ENCODE measurements at places on chromosomes 5 and 9. TPM values are rescaled to one million over a fixed set of nuclear protein-coding genes. Genes with fewer than 3 reads are reported as not detected.

DNA sequence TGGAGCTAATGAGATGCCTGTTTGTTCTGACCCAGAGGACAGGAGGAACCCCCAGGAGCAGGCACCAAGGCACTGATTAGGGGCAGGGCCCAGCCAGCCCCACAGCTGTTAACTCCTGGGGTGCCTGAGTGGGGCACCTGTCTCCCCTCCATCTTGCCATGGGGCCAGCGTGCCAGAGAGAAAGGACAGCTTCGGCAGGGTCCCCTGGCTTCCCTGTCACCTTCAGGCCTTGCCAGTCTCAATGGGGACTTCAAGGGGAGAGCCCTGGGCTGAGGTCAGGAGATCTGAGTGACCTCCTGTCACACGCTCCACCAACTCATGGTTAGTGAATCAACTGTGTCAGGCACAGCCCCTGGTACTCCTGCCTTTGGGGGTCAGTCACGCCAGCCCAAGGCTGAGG is 152.7 kb upstream of the MVB12B start:
- peak; percentile 72 for DNase-seq

- no peak for DNase-seq
These were observed 3.0 kb upstream of the TUBB4B start for GRCh38 chr9:137237759-137238726.

- DNase-seq: no peak
These were observed 207.1 kb downstream of the VPS13A start for GRCh38 chr9:77384406-77384805.

DNA sequence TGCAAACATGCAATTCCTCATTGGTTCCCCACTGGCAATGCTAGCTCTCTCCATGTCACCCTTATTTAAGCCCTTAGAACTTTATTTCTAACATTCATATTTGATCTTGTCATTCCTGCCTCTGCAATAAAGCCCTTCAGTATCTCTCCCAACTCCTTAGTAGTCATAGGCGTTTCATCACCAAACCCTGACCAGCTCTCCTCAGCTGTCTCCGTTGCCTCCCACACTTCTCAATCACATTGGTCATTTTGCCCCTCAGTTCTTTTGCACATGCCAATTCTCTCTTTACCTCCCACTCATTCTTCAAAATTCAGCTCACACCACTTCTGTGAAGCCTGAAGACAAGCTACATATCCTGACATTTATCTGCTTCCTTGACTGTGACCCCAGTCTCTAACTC is 2.8 kb upstream of the RUSC2 start:
- DNase-seq: no peak

DNA sequence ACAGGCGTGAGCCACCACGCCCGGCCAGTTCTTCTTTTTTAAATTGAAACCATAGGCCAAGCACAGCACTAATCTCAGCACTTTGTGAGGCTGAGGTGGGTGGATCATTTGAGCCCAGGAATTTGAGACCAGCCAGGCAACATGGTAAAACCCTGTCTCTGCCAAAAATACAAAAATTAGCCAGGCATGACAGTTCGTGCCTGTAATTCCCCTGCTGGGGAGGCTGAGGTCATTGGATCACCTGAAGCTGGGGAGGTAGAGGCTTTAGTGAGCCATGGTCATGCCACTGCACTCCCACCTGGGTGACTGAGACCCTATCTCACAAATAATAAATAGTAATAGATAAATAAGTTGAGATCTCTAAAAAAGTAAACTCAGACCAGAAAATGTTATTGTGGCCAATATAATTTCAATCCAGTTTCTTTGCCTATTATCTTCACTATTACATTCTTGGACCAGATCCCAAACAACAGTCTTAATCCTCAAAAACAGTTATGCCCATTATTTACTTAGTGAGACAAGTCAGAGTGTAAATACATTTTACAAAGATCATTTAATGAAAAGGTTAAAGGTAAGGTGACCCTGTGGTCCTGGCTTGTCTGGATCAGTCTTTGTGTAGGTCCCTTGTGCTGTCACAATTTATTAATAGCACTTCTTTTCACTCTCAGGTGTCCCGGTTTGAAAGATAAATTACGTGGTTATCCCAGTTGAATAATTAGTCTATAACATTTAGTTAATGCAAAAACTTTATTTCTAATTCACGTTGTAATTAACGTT is 53.6 kb downstream of the RAB24 start:
- DNase-seq: no peak

DNA sequence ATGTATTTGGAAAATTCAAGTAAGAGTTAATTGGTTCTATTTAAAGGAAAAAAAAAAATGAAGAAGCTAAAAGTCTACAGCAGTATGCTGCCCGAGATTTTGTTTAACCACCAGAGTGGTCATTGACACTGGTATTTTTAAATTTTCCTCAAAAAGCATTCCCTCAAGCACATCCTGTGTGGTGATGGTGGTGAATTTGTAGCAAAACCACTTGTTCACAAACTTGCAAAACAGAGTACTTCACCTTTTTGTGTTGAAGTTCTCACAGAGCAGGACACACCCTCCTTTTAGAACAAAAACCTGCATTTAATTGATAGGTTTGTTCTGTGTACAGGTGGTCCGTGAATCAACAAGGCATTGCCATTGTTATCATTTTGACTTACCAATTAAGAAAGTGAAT is 374.2 kb downstream of the EFNA5 start:
- no peak for DNase-seq

DNA sequence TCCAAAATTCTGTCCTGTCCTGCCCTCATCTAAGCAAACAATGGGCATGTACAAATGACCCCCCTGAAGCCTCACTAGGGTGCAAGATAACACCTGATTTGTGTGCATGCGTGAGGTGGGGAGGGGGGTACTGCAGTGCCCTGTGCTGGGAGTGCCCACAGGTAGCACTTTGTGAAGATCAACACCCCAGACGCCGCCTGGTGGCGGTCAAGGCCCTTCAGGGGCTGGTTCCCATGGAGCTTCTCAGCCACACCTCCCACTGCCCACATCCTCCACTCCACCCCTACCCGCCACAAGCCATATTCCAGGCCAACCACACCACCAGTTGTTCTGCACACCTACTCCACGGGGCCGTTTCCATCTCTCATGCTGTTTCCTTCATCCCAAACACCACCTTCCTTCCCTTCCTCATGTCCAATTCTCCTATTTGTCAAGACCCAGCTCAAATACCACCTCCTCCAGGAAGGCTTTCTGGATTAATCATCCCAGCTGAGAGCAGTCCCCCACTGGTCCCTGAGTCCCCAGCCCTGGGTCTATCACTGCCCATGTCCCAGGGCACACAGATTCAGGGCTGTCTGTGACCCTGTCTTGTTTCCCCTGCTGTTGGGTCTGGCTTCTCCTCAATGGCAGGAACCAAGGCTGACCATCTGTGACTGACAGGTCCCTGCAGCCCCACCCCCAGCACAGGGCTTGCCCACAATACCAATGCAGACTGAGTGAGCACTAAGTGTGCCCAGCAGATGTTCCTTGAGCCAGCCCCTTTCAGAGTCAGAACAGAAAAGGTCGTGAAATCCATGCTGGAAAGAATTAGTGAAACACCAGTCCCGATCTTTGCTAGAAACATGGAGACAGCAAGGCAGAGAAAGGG is 178.4 kb downstream of the PAX5 start:
- no peak for DNase-seq

DNA sequence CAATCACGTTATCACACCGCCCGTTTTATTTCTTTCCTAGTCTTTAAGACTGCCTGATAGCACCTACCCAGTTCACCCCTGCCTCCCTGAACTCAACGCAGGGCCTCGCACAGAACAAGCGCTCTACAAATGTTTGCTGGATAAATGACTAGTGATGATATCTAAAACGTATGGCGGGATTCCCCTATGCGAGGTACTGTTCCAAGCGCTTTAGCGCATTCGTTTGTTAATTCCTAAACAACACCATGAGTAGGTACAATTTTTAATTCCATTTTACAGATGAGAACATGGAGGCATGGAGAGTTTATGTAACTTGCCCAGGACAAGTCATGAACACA is 6.6 kb downstream of the POU4F3 start:
- no peak for DNase-seq

DNA sequence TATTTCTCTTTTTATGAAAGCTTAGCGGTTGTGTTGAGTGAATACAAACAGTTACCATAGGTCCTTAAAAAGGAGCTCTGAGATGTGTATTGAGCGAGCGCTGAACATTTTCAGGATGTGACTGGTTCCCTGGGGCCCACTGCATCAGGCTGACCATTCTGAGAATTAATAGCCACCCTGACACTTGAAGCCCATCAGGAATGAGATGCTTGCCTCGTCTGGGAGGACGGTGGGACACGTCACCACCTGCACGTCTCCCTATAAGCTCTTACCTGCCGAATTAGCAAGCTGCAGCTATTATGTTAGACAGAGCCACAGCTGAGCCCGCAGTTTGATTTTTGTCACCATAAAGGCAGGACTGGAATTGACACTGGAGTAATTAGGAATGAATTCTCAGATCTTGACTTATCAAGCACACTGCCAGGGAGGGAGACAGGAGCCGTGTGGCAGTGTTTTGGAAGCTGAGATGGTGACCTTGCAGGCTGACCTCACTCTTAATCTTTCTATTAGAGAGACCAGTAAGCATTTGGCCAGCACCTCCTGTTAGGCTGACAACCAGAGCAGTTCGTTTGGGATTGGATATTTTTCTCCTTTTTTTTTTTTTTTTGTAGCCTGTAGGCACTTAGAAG is 373.1 kb upstream of the WWC1 start:
- no peak for DNase-seq

DNA sequence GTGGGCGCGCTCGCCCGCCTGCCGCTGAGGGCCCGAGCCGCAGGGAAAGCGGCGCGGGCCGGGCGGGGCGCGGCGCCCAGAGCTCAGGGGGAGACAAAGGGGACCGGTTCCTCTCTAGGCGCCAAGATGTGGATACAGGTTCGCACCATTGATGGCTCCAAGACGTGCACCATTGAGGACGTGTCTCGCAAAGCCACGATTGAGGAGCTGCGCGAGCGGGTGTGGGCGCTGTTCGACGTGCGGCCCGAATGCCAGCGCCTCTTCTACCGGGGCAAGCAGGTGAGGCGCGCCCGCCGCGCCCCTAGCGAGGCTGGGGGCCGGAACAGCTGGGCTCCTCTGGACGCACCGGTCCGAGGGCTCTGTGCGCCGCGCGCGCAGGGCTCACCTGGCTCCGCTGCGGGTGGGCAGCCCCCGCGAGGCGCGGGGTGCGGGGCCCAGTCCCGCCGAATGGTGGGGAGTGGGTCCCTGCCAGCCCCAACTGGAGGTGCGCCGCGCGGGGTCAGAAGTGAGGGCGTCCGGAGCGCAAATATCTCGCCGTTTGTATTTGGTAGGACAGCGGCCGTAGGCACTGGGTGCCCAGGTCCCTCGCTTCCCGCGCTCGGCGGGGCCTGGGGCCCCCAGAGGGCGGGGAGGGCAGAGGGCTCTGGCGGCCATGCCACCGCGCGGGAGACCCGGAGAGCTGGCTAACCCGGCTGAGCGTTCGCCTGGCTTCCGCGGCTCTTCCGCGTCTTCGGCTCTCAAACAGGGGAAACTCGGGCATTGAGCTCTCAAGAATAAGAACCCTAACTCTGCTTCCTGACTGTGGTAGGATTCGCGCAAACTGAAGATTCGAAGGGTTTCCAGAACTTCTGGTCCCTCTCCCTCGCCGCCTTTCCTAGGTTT is 607 bp downstream of the UHRF2 start:
- no peak for DNase-seq

DNA sequence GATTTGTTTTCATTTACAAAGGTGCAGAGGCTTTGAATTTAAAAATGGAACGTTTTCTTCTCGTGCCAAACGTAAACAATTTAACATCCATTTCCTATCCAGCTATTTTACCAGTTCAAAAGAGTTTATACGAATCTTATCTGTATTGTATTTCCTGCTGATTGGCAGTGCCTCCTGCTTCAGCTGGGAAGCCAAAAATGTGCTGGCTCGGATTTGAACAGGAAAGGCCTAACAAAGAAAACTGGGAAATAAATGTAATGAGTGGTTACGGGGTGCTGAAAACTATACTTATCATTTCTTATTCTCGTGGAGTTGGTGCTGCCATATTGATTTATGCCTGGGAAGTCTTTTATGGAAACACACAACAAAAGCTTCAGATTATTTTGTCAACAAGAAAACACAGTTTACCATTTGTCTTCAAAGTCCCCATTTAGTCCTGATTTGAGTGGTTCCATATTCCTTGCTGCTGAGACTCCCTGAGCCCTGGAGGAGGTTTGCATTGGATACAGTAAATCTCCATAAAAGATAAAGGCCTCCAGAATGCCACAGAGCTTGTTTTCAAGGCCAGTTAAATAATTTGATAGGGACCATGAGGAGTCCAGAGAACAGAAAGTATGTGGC is 507.4 kb downstream of the RASEF start:
- no peak for DNase-seq

DNA sequence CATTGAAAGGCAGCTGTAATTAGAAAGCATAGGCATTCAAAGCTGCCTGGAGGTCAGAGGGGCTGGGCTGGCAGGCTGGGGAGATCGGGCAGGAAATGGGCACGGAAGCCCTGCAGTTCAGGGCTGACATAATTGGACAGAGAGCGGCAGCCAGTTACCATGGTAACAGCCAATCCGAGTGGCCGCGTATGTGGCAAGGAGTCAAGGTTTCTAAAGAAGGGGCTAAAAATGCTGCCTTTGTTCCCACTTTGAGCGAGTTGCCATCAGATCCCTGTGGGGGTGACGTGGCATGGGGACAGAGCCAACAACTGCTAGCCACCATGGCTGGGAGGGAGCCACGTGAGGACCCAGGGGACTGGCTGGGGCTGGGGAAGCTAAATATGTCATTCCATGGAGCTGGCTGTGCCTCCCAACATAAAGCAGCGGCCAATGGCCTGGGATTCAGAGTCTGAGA is 44.7 kb upstream of the NDFIP1 start:
- DNase-seq: no peak

DNA sequence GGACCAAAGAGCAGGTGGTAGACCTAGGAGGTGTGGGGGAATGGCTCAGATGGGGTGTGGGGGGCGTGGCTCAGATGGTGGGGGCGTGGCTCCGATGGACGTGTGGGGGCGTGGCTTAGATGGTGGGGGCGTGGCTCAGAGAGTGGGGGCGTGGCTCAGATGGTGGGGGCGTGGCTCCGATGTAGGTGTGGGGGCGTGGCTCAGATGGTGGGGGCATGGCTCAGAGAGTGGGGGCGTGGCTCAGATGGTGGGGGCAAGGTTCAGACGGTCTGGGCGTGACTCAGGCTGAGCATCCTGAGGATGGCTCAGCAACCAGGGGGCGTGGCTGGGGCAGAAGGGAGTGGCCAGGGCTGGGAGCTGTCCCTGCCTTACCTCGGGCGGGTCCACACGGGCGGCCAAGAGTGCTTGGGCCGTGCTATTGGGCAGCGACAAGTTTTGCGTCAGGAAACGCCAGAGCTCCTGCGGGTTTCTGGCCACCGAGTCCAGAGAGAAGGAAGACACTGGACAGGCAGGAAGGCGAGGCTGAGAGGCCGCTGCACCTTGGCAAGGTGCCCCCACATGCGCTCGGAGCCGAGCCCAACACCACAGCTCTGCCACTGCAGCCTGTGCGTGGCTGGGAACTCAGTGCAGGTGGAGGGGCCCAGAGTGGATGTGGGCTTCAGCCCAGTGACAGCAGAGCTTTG is 5.9 kb downstream of the ABCA2 start:
- no peak for DNase-seq

- DNase-seq: no peak
These were observed 469.5 kb downstream of the MAN2A1 start for GRCh38 chr5:110159202-110159601.

Gene RAD50
- total RNA-seq: 24.0 TPM

Gene CRB2
- total RNA-seq: not detected

Gene TMEM232
- 1.7 TPM for total RNA-seq

Gene ENTREP1
- 30.2 TPM for total RNA-seq

Gene PCDHGA1
- 0.83 TPM for total RNA-seq

Gene DDX4
- total RNA-seq: not detected

Gene TAF11L10
- total RNA-seq: not detected

Gene AK3
- 120 TPM for total RNA-seq

Gene GPR150
- 1.1 TPM for total RNA-seq

Gene KCNT1
- total RNA-seq: not detected

Gene SIGMAR1
- total RNA-seq: 90.3 TPM

Measured in esophagus muscularis mucosa (tissue), 4 donors.